ENCODE measurements at places on chromosomes 5 and 9. TPM values are rescaled to one million over a fixed set of nuclear protein-coding genes. Genes with fewer than 3 reads are reported as not detected.

Gene ZCCHC9
- 8.9 TPM for total RNA-seq

Gene NPM1
- 389 TPM for total RNA-seq

Gene OR1J2
- not detected for total RNA-seq

Gene PCSK5
- 5.6 TPM for total RNA-seq

Gene ARL10
- 6.0 TPM for total RNA-seq

Gene MCIDAS
- not detected for total RNA-seq

Gene ARHGEF28
- 2.1 TPM for total RNA-seq

Gene RGP1
- total RNA-seq, result 30.2 TPM

Gene SLC6A19
- total RNA-seq, result not detected

Gene CATSPER3
- 0.49 TPM for total RNA-seq

Gene CARTPT
- not detected for total RNA-seq

All from left ventricle myocardium inferior (tissue), 1 donor.